ENCODE measurements at places on chromosomes 2 and 18.

GRCh38 chr2:96329456-96329855, 4.3 kb downstream of the ITPRIPL1 start:
- no peak for DNase-seq

DNA sequence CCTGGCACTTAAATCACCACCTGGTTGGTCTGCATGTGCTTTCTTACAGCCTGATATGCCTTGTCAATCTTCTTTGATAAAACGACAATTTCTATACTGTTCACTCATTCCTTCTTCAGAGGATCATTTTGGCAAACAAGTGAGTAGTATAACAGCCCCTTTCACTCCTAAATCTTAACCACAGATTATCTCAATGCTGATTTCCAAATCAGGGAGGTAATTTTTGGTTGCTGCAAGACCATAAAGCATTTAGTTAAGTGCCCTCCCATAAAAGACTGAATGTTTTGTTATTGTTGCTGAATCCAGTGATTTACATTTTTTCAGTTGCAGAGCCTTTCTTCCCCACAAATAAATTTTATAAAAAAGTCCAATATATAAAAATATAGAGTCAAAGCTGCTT, 129.2 kb upstream of the CYP26B1 start:
- DNase-seq, result no peak

- no peak for DNase-seq
Measured at GRCh38 chr2:201777043-201777442, 3.7 kb downstream of the ALS2 start.

DNA sequence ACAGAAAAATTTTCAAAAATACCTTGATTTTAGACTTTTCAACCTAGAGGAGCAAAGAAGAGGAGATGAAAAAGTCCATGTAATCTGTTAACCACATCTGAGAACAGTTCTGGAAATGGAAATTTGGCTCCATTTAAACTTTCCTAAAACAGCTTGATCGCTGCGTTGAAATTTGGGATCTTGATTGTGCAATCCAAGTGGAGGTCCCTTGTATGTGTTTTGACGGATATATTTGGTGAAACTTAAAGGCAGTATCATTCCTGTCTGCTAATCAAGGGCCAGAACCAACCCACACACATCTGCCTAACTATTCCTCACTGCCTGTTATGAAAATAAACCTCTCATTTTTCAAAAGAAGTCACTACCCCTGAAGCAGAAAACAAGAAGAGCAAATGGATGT, 46.6 kb downstream of the SPATS2L start:
- no peak for DNase-seq

- no peak for DNase-seq
Measured at GRCh38 chr2:573805-574392, 103.3 kb downstream of the TMEM18 start.

DNA sequence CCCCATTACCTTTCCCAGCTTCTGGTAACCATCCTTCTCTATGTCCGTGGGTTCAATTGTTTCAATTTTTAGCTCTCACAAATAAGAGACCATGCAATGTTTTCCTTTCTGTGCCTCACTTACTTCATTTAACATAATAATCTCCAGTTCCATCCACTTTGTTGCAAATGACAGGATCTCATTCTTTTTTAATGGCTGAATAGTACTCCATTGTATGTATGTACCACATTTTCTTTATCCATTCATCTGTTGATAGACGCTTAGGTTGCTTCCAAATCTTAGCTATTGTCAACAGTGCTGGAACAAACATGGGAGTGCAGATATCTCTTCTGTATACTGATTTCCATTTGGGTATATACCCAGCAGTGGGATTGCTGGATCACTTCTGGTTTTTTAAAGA, 1.8 kb downstream of the CABYR start:
- DNase-seq, result no peak

GRCh38 chr2:223300326-223300725, 248.3 kb downstream of the KCNE4 start:
- no peak for DNase-seq

- DNase-seq, result no peak
Measured at GRCh38 chr2:147135376-147135775, 709.5 kb upstream of the ACVR2A start.

- no peak for DNase-seq
Measured at GRCh38 chr2:154489266-154489858, 209.1 kb upstream of the KCNJ3 start.

DNA sequence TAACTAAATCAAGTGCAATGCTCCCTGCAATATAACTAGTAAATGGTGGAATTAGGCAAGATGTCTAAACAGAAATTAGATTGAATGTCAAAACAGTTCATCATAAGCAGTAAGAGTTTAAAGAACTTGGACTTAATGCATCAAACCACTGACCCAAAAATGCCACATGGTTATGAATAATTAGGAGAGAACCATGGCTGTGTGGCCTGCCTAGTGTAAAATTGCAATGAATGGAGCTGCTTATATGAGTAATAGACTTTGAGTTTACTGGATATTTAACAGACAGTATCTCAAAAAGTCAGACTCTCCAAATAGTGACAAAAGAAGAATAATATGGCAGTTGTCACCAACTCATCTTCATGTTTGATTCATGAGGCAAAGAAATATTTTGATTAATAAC, 101.6 kb upstream of the COL5A2 start:
- DNase-seq, result no peak

GRCh38 chr2:234414596-234414995, 82.3 kb downstream of the ARL4C start:
- no peak for DNase-seq

GRCh38 chr2:59296279-59296678, 1055.2 kb upstream of the FANCL start:
- no peak for DNase-seq

- no peak for DNase-seq
Measured at GRCh38 chr2:239055756-239056493, 208.0 kb downstream of the TWIST2 start.

GRCh38 chr2:11175293-11175795, 20.1 kb downstream of the SLC66A3 start:
- DNase-seq, result no peak

DNA sequence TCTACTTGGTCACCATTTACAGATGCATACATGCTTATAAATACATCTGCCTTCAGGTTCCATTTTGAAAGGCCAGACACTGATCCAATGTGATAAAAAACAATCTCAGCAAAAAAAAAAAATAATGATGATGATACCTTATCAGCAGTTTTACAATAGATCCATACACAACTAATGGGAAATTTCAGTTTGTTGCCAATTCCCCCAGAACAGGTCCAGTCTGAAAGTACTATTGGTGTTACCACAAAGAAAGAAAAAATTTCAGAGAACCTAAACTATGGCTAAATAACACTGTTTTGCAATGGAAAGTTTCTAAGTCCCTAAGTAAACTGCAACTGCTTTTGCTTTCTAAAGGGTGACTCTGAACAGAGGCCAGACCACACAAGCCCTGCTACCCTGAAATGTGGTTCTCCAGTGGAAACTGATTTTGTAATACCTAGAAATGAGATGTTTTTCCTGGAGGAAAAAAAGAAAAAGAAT, 54.1 kb downstream of the LPIN2 start:
- DNase-seq, result no peak

DNA sequence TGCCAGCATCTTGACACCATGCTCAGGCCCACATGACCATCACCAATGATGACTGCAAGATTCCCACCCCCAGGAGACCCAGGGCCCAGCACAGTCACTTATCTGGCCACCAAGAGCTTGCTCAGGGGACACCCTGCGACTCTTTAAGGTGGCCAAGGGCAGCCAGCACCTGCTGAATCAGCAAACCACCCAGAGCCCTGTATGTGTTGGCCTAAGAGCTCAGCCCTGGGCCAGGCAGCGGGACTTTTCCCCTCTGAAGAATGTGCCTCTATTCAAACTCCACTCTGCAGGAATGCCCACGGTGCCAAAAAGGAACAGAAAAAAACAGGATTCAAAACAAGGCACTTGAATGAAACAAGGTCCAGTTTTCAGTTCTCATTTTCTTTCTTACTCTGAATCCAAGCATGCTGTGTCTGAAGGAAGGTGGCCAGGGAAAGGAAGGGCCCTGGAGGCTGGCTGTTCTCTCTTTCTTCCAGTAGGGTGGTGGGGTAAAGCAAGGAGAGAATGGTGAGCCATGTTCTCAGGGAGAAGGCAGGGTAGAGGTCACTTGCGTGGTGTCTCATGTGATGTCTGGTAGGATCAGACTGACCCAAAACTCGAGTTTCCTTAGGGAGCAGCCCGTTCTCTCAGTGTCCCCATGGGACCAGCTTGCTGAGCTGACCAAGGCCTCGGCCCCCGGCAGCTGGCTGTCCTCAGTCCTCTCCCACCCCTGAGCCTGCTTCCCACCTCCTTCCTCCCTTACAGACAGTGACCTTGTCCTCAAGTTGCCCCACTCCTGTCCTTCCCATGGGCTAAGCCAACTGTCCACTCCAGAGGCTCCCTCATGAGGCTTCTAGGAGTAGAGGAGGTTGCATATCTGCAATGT, 150.0 kb downstream of the RNF152 start:
- no peak for DNase-seq
